ENCODE measurements at places on chromosomes 2 and 18. TPM values are rescaled to one million over a fixed set of nuclear protein-coding genes. Genes with fewer than 3 reads are reported as not detected.

The MC2R gene
- not detected for total RNA-seq

DNA sequence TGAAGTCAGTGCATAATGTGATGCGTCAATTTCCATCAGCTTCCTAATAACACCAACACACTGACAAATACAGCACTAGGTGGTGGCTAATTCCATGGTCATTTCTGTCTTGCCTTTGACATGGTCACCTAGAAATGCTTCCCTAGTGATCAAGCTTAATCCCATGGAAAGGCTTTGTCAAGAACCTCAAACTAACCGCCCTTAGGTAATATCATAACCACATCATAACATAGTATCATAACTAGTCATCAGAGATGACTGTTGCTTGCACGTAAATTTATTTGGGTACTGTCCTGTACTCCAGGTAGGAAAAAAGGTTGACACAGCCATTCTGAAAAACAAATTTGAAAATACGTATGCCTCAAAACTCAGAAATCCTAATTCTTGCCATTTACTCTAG lies 471.8 kb downstream of the IRS1 start:
- no peak overlapping the region for H3K27ac ChIP-seq
- H3K4me1 ChIP-seq, result no peaks in the 10 kb centered on the region
- no peak for DNase-seq
- H3K27me3 ChIP-seq, result no peaks in the 10 kb centered on the region
- no peak overlapping the region for H3K4me3 ChIP-seq

- H3K4me1 ChIP-seq, result no peaks in the 10 kb centered on the region
- no peak overlapping the region for H3K27ac ChIP-seq
- H3K27me3 ChIP-seq, result no peaks in the 10 kb centered on the region
- no peaks in the 10 kb centered on the region for H3K36me3 ChIP-seq
- DNase-seq, result peak; percentile 74
- H3K4me3 ChIP-seq, result no peak overlapping the region
Observed at GRCh38 chr2:37982147-37982582, 57.1 kb downstream of the RMDN2 start.

DNA sequence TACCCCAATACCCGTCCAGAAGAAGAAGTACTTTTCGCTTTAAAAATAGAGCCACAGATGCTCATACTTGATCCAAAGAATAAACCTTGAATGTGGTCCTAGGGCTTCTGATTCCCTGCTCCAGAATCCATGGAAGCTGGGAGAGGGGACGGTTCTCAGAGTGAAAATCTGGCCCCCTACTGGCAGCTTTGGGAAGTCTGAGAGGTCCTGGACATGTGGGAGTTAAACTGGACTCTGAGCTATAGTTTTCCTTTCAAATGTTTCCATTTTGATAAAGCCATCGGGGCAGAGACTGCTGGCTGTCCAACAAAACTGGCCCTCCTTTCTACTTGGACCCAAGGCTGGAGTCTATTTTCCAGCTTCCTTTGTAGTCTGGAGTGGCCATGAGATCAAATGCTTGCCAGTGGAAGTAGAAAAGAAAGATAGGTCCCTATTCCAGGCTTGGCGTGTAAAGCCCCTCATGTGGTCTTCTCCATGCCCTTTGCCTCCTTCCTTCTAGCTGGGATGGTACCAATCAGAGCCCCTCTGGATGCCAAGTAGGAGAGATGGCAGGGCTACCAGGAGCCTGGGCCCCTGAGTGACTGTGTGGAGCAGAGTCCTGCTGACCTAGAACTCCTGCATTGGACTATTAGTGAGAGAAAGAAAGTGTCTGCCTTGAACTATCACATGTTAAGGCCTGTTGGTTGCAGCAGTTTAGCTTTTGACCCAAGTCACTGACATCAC lies 37.7 kb upstream of the TBC1D8 start:
- peak; percentile 24 for DNase-seq
- no peaks in the 10 kb centered on the region for H3K36me3 ChIP-seq
- peaks cover 15% of the 10 kb centered on the region for H3K4me1 ChIP-seq
- no peak overlapping the region for H3K27ac ChIP-seq
- H3K4me3 ChIP-seq, result no peak overlapping the region

GRCh38 chr18:8623549-8624106 lies 14.4 kb downstream of the RAB12 start:
- no peaks in the 10 kb centered on the region for H3K36me3 ChIP-seq
- H3K4me1 ChIP-seq, result peaks cover 25% of the 10 kb centered on the region
- no peak overlapping the region for H3K4me3 ChIP-seq
- DNase-seq, result no peak
- H3K27ac ChIP-seq, result no peak overlapping the region

- H3K4me1 ChIP-seq, result no peaks in the 10 kb centered on the region
- no peaks in the 10 kb centered on the region for H3K36me3 ChIP-seq
- no peak for DNase-seq
- H3K4me3 ChIP-seq, result no peak overlapping the region
- no peaks in the 10 kb centered on the region for H3K27me3 ChIP-seq
Observed at GRCh38 chr2:76448956-76449355, 738.2 kb upstream of the GCFC2 start.

The LOXHD1 gene
- total RNA-seq, result 0.26 TPM

The XDH gene
- 4.9 TPM for total RNA-seq

DNA sequence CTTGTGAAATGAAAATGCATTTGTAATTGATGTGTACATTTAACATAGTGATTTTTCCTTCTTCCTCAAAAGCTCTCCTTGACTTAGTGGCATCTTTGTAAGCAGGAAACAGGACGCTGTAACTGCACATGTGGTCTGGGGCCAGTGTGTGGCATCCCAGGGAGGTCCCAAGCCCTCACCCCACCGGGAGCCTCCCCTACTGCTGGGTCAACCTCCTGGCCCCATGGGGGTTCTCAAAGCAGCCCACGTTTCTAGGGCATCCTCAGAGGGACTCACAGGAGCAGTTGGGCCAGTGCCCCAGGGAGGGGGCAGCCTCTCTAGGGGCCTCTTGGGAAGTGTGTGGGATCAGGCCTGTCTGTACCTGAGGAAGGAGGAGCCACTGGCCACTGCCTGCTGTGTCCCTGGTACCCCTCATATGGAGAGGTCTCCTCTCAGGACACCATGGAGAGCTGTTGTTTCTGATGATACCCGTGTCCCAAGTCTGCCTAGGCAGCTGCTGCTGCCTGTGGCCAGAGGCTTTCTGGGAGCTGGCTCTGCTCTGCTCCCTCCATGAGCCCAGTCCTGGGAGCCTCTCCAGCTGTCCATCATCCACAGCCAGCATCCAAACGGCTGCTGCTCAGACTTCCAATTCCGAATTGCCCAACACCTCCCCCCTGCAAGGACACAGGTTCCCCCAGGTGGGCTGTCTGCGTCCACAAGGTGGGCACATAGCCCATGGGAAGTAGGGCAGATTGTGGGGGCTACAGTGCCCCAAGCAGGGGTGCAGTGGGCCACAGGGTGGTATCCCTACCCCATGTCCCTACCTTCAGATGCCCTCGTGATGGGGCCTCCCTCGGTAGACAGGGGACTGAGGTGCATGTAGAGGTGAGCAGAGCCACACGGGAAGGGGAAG lies 13.4 kb downstream of the ARHGEF4 start:
- H3K27me3 ChIP-seq, result no peaks in the 10 kb centered on the region
- H3K4me1 ChIP-seq, result peaks cover 9% of the 10 kb centered on the region
- no peak overlapping the region for H3K4me3 ChIP-seq
- no peaks in the 10 kb centered on the region for H3K36me3 ChIP-seq
- DNase-seq, result peak; percentile 47

DNA sequence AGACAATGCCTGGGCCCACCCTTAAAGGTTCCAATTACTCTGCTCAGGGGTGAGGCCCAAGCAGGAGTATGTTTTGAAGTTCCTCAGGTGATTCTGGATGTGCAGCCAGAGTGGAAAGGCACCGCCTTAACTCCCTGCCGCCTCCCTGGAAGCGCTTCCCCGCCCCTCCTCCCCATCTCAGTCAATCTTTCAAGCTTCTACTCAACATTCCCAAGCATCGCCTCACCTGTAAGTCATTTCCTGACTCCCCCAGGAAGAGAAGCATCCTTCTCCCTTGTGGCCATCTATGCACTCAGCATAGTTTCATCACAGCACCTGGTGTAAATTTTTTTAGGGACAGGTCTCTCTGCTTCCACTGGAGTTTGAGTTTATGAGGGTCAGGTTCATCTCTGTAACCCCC lies 67.5 kb downstream of the MYL12B start:
- DNase-seq, result no peak
- H3K27ac ChIP-seq, result no peak overlapping the region
- H3K36me3 ChIP-seq, result no peaks in the 10 kb centered on the region
- H3K27me3 ChIP-seq, result no peaks in the 10 kb centered on the region

DNA sequence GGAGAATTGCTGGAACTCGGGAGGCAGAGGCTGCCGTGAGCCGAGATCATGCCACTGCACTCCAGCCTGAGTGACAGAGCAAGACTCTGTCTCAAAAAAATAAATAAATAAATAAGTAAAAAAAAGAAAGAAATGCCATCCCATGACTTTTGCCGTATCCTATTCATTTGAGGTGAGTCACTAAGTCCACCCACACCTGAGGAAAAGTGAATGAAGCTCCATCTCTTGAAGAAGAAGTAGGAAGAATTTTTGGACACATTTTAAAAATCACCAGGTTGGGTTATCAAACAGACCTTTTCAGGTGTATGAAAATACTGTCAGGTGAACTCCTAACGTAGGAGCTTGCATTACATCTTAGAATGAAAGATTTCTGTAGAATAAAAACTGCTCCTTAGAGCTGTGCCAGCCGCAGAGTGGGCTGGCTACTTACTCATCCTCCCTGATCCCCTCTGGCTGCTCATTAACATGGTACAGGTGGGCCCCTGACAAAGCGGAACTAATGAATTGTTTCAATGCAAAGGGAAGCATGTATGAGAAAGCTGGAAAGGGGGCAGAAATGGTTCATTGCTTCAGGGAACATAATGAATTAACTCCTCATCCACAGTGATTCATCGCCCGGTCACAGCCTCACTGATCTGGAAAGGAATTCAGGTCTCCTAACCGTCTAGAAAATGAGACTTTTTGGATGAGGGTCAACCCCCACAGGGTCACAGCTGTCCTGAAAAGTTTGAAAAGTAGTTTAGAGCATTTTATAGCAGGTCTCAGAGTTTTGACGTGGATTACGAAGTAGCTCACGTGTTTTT lies 191.4 kb downstream of the SPP2 start:
- H3K4me1 ChIP-seq, result no peaks in the 10 kb centered on the region
- DNase-seq, result no peak
- H3K27ac ChIP-seq, result no peak overlapping the region
- no peak overlapping the region for H3K4me3 ChIP-seq

The KDM3A gene
- 34.0 TPM for total RNA-seq

The CCDC85A gene
- total RNA-seq, result 2.3 TPM

- no peak overlapping the region for H3K27ac ChIP-seq
- no peak for DNase-seq
- H3K4me3 ChIP-seq, result no peak overlapping the region
- H3K27me3 ChIP-seq, result no peaks in the 10 kb centered on the region
- no peaks in the 10 kb centered on the region for H3K36me3 ChIP-seq
- no peaks in the 10 kb centered on the region for H3K4me1 ChIP-seq
Observed at GRCh38 chr2:10499275-10499907, 51.3 kb upstream of the ODC1 start.

The CXCR4 gene
- 10.6 TPM for total RNA-seq

- DNase-seq, result no peak
- H3K27ac ChIP-seq, result no peak overlapping the region
- no peaks in the 10 kb centered on the region for H3K36me3 ChIP-seq
- peaks cover 7% of the 10 kb centered on the region for H3K4me1 ChIP-seq
- H3K27me3 ChIP-seq, result no peaks in the 10 kb centered on the region
Observed at GRCh38 chr2:232545511-232546375, 4.6 kb downstream of the TIGD1 start.

DNA sequence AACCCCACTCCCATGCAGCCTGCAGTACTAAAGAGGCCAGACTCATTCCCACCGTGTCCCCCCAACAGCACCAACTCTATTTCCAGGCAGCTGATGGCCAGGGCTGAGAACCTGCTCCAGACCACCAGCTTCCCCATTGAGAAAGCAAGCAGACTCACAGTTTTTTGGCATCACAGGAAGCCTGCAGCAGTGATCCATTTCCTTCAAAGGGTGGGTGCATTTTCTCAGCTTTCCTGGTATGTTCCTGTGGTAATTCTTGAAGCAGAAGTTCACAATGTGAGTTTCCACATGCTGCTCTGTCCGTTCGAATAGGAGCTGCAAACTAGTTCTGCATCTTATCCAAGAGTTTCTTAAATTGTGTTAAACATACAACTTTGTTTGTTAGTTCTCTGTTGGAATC lies 1249.6 kb upstream of the FAM98A start:
- H3K27ac ChIP-seq, result no peak overlapping the region
- H3K4me3 ChIP-seq, result no peak overlapping the region
- H3K4me1 ChIP-seq, result peaks cover 8% of the 10 kb centered on the region

- DNase-seq, result no peak
- H3K36me3 ChIP-seq, result no peaks in the 10 kb centered on the region
- H3K4me3 ChIP-seq, result no peak overlapping the region
- no peaks in the 10 kb centered on the region for H3K4me1 ChIP-seq
Observed at GRCh38 chr2:87995756-87996155, 20.6 kb downstream of the RNU2-63P start.

The EIF4E2 gene
- 17.4 TPM for total RNA-seq

The ZBTB7C gene
- total RNA-seq, result 1.3 TPM

GRCh38 chr2:23653326-23653725 lies 268.3 kb downstream of the KLHL29 start:
- DNase-seq, result no peak
- H3K36me3 ChIP-seq, result no peaks in the 10 kb centered on the region
- no peak overlapping the region for H3K27ac ChIP-seq
- no peak overlapping the region for H3K4me3 ChIP-seq

The NYAP2 gene
- 0.52 TPM for total RNA-seq

DNA sequence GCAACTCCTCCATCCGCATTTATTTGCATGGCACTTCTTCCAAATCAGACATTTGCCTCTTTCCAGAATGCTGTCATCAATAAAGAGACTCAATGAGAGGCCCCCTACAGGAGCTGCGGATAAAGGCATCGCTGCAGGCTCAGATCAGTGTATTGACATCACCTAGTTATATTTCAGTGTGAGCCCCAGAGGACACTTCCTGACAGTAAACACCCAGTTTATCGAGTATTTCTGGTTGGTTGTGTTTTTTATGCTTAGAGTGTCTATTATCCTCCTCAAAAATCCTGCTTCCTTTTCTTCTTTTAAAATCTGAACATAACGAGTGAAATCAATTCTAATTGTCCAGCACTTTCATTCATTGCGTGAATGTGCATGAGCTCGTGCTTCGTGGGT lies 38.8 kb downstream of the NRP2 start:
- H3K27me3 ChIP-seq, result no peaks in the 10 kb centered on the region
- no peak overlapping the region for H3K4me3 ChIP-seq
- H3K4me1 ChIP-seq, result no peaks in the 10 kb centered on the region
- no peak overlapping the region for H3K27ac ChIP-seq

GRCh38 chr2:31142110-31142509 lies 3.9 kb upstream of the GALNT14 start:
- H3K27ac ChIP-seq, result no peak overlapping the region
- H3K4me1 ChIP-seq, result peaks cover 17% of the 10 kb centered on the region
- DNase-seq, result no peak
- no peaks in the 10 kb centered on the region for H3K36me3 ChIP-seq
- H3K4me3 ChIP-seq, result no peak overlapping the region
- H3K27me3 ChIP-seq, result no peaks in the 10 kb centered on the region

GRCh38 chr2:211688196-211688595 lies 850.4 kb downstream of the ERBB4 start:
- no peak for DNase-seq
- no peaks in the 10 kb centered on the region for H3K36me3 ChIP-seq
- H3K4me3 ChIP-seq, result no peak overlapping the region

GRCh38 chr2:224776795-224777558 lies 60.8 kb upstream of the CCDC195 start:
- H3K36me3 ChIP-seq, result no peaks in the 10 kb centered on the region
- no peaks in the 10 kb centered on the region for H3K4me1 ChIP-seq
- no peak overlapping the region for H3K4me3 ChIP-seq

GRCh38 chr2:96114903-96115581 lies 1.3 kb downstream of the ADRA2B start:
- H3K36me3 ChIP-seq, result no peaks in the 10 kb centered on the region
- no peak for DNase-seq
- H3K27ac ChIP-seq, result no peak overlapping the region
- H3K4me1 ChIP-seq, result peaks cover 14% of the 10 kb centered on the region

The EGR4 gene
- not detected for total RNA-seq

The CTAGE1 gene
- total RNA-seq, result not detected

The CCDC102B gene
- total RNA-seq, result 6.3 TPM

All from body of pancreas (tissue), 4 donors.